ENCODE measurements at places on chromosomes 2 and 18. TPM values are rescaled to one million over a fixed set of nuclear protein-coding genes. Genes with fewer than 3 reads are reported as not detected.

Gene COMMD1
- total RNA-seq, result 42.4 TPM

Gene B4GALT6
- 0.77 TPM for total RNA-seq

Gene MC2R
- total RNA-seq, result not detected

Gene VSNL1
- 0.47 TPM for total RNA-seq

Gene TMEM200C
- total RNA-seq, result 0.43 TPM

Gene OTOS
- not detected for total RNA-seq

Gene AOX1
- total RNA-seq, result 19.4 TPM

Gene CXCR2
- total RNA-seq, result not detected

Gene ASIC4
- 0.16 TPM for total RNA-seq

Gene C2orf15
- total RNA-seq, result not detected

Gene PLEK
- total RNA-seq, result not detected

Gene IL36A
- total RNA-seq, result not detected

Gene MOB4
- total RNA-seq, result 18.9 TPM

Gene RIF1
- 21.9 TPM for total RNA-seq

Gene STK25
- total RNA-seq, result 138 TPM

Gene WDFY1
- 86.4 TPM for total RNA-seq

Gene DHRS9
- 1.3 TPM for total RNA-seq

Gene SLC4A1AP
- total RNA-seq, result 21.6 TPM

Gene LHCGR
- total RNA-seq, result not detected

Gene RTP5
- total RNA-seq, result not detected

Gene EVX2
- total RNA-seq, result not detected

Gene ASB18
- not detected for total RNA-seq

Gene DIS3L2
- 13.3 TPM for total RNA-seq

Gene MOGAT1
- not detected for total RNA-seq

Gene MOB1A
- total RNA-seq, result 37.4 TPM

Gene KLHL14
- total RNA-seq, result not detected

Gene LYG2
- not detected for total RNA-seq

Gene PTPRM
- total RNA-seq, result 38.7 TPM

Gene GPR155
- 1.7 TPM for total RNA-seq

Gene DSC3
- total RNA-seq, result 0.09 TPM

Gene CNOT11
- 5.6 TPM for total RNA-seq

Gene PPP1R1C
- 0.47 TPM for total RNA-seq

Gene NPC1
- 23.7 TPM for total RNA-seq

Gene ALPI
- not detected for total RNA-seq

Gene KCMF1
- total RNA-seq, result 45.6 TPM
